ENCODE measurements at places on chromosomes 3 and 15. TPM values are rescaled to one million over a fixed set of nuclear protein-coding genes. Genes with fewer than 3 reads are reported as not detected.
A peak's percentile ranks its signal among the peaks of the same experiment; 100 is the strongest.

- no peak for DNase-seq
Observed at GRCh38 chr15:50624616-50625168, 61.9 kb downstream of the TRPM7 start.

DNA sequence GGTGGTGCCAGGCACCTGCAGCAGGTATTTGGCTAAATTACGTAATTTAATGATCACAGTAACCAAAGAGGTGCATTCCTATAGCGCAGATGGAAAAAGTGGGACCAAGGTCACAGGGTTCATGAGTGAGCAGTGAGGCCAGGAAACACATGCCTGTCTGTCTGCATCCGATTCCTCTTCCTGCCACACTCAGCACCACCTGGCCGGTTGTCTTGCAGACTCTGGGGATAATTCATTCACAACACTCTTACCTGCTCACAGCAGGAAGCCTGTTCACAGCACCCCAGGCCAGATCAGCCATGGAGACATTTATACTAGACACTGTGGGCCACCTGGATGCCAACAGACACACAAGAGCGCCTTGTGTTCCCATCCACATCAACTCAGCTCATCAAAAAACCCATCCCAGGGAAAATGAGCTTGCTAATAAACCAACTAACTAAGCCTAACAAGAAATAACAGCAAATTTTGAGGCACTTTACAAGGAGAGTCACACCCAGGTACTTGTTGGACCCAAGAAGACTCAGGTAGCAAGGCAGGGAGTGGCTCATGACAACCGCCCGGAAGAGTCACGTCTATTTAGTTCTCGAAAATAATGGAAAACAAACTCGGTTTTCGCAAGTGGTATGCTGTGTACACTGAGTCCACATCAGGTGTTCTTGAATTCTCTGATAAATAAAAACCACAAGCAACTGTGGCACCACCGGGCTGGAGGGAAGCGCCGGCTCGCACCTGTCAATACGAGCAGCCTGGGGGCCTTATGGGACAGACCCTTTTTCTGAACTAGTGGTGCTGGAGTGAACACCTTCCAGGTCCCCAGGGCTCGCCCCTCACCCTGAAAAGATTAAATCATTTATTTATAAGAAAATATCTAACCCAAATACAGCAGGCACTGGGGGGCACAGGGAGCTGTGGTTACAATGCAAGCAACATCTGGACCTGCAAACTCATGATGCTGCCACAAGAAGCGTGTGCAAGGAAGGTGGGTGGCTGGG, 40.5 kb downstream of the FAM174B start:
- DNase-seq: no peak

- no peak for DNase-seq
Observed at GRCh38 chr3:29447946-29448627, 167.2 kb downstream of the RBMS3 start.

DNA sequence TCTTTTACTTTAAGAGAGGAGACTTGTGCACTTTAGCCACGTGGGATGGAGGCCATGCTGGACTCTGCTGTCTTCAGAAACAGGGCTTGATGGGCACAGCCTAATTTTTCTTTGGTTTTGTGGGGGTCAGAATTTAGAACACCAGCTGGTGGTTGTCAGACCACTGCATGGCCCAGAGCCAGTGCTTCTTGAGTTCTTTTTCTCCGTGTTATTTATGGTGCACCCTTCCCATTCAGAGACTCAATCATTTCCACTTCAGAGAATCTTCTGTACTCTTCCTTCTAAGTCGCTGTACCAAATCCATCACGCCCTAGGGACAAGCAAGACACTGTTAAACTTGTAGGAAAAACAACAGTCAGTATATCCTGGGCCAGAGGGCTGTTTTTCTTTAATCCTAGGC, 20.1 kb downstream of the PRR23A start:
- DNase-seq: no peak

DNA sequence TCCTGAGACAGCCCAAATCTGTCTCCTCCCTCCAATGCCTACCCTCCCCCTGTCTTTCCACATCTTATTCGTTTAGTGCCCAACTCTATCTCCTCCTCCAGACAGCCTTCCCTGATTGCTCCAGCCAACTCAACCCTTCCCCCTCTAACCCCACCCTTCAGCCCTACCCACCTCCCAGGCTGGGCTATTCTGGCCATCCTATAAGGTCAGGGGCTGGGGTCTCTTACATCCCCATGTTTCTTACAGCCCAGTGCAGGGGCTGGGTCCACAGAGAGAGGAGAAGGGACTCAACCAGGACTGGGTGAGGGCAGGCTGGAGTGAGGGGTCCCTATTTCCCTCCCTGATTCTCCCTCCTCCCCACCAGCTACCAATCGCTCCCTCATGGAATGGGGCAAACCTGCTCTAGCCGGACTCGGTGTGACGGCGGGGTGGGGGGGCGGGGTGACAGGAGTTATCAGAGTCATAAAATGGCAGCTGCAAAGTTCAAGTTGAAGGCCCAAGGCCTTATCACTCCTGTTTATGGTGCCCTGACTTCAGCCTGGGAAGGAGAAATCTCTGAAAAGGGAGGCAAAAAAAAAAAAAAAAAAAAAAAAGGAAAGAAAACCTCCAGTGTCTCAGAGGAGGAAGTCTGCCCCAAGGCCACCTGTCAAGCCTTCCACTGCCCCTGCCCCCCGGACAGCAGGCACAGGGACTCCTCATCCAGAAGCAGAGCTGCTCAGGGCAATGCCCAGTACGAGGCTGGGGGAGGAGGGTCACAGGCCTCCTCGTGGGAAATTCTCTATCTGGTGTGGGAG, 2.1 kb downstream of the VIPR1 start:
- DNase-seq: no peak

GRCh38 chr3:72574144-72574543, 274.1 kb downstream of the SHQ1 start:
- no peak for DNase-seq

DNA sequence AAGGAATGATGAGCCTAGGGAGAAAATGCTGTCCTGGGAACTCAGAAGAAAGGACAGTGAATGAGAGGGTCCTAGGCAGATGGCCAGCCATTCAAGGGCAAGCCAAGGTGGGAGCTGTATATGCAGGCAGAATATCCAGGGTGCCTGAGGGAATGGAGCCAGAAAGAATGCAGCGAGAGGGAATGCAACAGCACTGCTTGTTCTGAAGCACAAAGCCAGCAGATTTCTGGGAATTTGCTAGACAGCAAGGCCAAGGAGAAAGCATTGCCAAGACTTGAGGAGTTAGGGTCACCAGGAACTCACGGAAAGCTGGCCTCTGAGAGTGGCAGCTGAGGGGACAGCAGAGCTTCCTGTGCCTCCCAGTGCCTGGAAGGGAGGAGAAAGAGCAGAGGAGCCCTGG, 200.6 kb downstream of the MYRIP start:
- no peak for DNase-seq

DNA sequence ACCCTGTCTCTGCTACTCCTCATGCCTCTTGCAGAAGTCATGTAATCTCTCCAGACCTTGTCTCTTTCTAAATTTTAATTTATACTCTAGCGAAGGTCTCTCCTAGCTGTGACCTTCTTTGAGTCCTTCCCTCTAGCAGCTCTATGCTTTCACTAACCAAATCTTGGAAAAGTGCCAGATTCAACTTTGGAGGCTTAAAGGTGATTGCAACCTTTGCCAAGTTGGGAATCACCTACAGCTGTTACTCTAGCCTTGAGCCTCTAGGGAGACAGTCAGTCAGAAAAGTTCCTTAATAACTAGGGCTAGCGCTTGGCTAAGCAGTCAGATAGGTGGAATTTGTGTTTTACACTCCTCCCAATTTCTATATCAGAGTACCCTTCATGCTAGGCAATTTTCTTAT, 46.1 kb upstream of the ABI3BP start:
- DNase-seq: no peak

GRCh38 chr3:12470111-12470510, 14.2 kb upstream of the TSEN2 start:
- no peak for DNase-seq

DNA sequence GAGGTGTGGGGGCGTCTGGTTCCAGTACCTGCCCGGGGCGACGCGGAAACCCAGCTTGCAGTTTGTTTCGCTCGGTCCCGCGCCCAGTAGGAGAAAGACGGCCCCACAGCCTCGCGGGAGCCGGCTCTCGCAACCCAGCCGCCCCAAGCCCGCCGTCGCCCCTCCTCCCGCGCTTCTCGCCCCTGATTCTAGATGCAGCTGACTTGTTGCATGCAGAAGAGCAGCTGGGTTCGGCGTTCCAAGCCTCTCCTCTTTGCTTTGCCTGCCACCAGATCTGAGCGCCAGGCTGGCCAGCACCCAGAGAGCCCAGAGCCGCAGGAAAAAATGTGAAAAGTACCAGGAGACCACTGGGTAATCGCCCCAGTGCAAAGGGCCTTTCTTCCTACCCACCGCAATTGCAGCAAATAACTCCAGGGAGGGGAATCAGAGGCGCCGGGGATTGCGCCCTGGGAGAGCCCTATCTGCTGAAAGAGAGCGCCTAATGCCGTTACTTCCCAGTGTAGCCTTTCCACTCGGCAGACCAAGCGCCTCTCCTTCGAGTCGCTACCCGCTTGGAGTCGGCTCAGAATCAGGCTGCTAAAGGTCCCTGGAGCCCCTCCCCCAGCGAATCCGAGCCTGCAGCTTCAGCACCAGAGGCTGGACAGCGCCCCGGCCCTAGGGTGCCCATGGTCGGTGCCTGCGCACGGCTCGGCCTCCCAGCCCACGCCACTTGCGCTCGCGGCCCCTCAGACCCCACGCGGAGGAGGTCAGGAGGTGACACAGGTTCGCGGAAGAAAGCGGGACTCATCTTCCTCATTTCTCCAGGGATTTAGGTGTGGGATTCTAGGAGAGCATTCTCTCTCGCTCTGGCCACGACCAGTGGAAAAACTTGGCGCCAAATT, 15.7 kb upstream of the AEN start:
- DNase-seq: no peak

GRCh38 chr3:38137615-38138348, 679 bp upstream of the MYD88 start:
- DNase-seq: peak; percentile 64

- DNase-seq: no peak
Observed at GRCh38 chr3:174547801-174548435, 311.2 kb upstream of the NAALADL2 start.

- DNase-seq: no peak
Observed at GRCh38 chr3:12187448-12188327, 29.0 kb upstream of the TIMP4 start.

DNA sequence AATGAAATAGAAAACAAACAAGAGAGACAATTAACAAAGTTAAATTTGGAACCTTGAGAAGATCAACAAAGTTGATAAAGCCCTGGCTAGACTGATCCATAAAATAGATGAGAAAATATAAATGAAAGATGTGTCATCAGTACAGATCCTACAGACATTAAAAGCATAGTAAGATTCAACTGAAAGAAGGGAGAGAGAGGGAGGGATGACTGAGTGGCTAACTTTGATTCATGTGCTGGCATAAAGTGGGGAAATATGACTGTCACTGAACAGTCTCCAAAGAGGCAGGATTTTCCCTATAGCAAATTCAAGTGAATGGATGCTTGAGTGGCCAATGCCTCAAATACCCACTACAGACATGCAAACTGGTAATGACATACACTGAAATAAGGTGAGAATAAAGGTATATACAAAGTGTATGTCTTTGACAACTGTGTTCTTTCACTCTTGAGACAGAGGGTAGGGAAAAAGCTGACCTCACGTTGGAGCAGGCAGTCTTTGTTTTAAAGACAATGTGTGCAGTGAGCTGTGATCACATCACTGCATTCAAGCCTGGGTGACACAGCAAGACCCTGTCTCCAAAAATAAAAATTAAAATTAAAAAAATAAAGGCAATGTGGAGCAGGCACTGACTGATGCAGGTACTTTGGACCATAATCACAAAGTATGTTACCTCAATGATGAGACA, 35.9 kb upstream of the CHD2 start:
- DNase-seq: no peak

DNA sequence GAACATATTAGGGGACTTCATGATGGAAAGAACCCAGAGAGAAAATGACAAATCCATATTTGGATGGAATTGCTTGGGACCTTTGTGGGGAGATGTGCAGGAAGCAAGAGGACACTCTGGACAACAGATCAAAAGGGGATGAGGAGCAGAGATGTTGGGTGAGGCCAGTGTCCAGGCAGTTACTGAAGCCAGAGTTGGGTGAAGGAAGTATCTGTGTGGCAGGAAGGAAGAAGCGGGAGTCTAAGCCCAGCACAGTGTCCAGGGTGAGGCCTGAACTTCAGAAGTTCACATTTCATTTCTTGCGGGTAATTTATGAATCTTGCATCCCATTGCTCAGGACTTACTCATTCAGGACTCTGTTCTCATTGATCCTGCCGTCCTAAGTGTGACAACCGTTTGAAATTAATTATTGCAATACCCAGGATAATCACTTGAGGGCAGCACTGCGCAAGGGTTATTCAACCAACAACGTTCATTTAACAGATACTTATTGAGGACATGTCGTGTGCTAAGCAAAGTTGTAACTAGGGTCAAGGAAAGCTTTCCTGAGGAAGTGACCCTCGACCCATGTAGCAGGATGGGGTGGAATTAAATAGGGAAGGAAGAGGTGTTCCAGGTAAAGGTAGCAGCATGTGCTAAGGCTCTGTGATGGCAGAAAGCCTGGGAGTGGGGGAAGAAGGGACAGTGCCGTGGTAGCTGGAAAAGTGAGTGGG, 61.3 kb upstream of the CMTM8 start:
- DNase-seq: no peak

GRCh38 chr3:25064681-25065080, 363.4 kb upstream of the RARB start:
- no peak for DNase-seq

DNA sequence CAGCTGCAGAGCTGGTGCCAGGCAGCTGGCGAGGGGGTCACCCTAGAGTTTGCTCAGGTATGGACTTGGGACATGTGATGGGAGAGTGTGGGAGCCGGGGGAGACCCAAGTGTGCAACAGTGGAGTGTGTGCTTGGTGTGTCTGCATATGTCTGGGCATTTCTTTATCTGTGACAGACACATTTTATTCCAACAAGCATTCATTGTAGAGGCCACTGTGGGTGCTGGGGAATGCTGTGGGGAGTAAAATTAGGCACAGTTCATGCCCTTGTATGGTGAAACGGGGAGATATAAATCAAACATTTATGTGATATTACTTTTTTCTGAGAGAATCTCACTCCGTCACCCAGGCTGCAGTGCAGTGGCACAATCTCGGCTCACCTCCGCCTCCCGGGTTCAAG, 4.2 kb downstream of the ACY1 start:
- DNase-seq: no peak

DNASE1L3 gene
- total RNA-seq: 11.5 TPM

KCNMB3 gene
- total RNA-seq: 1.6 TPM

GP9 gene
- total RNA-seq: not detected

LEO1 gene
- 9.0 TPM for total RNA-seq

TRIM59 gene
- 0.79 TPM for total RNA-seq

CTXND1 gene
- 0.59 TPM for total RNA-seq

IGF2BP2 gene
- 11.0 TPM for total RNA-seq

ACOX2 gene
- 11.5 TPM for total RNA-seq

SIDT1 gene
- 0.16 TPM for total RNA-seq

DZIP1L gene
- 4.6 TPM for total RNA-seq

SMCO1 gene
- total RNA-seq: 3.6 TPM
